ENCODE measurements at places on chromosomes 1 and 21. TPM values are rescaled to one million over a fixed set of nuclear protein-coding genes. Genes with fewer than 3 reads are reported as not detected.

The C4BPA gene
- not detected for total RNA-seq

The SLC45A1 gene
- not detected for total RNA-seq

GRCh38 chr21:35606146-35606545, 454.2 kb downstream of the SETD4 start:
- no peak for DNase-seq

DNA sequence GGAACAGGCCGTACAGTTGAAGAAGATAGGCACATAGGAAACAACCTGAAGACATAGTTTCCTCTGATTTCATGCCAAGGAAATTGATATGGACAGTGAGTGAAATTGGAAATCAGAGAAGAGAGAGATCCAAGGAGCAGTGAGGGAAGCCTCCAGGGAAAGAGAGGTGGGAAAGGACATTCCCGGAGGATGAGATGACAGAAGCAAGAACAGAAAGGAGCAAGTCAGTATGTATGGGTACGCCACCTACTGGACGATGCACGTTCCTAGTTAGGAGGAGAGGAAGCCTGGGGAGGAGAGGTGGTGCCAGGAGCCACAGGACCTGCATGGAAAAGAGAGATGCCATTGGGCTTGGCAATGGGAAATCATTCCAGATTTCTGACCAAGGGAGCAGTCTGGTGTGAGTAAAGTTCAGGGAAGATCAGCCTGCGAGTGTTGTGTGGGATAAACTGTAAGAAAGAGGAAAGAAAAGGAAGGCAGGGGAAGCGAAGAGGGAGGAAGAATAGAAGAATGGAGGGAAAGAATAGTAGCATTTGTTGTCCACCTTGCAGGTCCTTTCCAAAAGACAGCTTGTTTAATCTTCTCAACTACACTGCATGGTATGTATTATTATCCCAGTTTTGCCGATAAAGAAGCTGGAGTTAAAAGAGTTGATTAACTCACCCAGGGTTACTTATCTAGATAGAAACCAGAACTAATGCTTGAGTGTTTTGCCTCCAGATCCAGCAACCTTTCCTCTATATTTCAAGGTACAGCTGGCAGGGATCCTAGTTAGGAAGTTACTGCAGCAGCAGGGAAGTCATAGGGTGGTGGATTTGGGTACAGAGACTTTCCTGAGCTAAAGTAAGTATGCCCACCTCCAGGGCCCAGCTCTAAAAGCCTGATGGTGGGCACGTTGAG, 27.4 kb downstream of the C1orf116 start:
- DNase-seq, result peak; percentile 85

- no peak for DNase-seq
These were observed 237.5 kb upstream of the ESRRG start for GRCh38 chr1:216960716-216961115.

DNA sequence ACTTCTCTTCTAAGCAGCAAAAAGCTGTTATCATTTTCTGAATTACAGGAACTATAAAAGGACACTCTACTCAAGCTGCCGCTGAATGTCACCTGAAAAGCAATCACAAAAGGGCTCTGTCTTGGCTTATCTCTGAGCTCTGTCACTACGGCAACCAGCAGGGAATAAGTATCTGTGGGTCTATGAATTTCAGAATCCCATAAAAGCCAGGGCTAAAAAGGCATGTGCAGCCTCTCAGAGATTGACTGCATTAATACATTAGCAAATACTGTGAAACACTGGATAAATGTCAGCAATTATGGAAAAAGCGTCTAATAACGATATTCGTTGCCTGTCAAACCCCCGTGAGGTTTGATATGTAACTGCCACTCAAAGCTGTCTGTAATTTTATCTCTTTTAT, 210.2 kb upstream of the DMRTA2 start:
- no peak for DNase-seq

DNA sequence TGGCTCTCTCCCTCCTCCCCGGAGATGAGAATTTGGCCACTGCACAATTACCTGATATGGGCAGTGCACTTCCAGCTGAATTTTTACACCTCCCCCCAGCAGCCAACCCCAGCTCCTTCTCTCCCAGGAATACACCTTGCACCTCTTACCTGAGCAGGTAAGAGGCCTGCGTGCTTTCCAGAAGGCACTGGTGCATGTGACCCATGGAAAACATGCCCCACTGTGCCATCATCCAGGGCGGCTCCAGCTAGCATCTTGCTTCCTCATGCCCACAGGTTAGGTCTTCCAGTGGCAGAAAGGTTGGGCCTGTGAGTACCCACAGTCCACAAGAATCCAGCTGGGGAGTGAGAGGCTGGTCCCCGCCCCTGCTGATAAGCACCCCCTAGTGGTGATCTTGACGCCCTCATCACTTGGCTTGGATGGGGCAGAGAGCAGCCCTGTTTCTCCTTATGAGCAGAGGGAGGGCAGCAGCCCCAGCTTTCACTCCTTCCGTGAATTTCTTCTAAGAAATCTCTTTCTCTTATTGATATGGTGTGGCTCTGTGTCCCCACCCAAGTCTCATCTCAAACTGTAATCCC, 57.8 kb downstream of the EDARADD start:
- DNase-seq, result peak; percentile 27

GRCh38 chr1:59220356-59220755, 76.5 kb upstream of the FGGY start:
- no peak for DNase-seq

The TCHH gene
- not detected for total RNA-seq
